NCI-H1105 (cell line): ENCODE measurements at places on chromosomes 6 and 20.

DNA sequence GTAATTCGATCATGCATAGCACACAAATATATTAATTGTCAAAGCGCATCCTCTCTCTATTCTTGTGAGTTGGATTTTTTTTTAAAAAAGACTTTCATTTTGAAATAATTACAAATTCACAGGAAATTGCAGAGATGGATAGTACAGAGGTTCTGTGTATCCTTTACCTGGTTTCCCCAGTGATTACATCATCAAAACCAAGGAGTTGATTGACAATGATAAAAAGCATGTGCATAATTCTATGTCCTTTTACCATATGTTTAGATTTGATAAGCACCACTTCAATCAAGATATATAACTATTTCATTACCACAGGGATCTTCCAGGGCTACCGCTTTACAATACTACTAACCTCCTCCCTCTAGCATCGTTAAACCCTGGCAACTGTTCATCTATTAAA, 40.2 kb downstream of the CCN2 start:
- DNase-seq, result no peak

DNA sequence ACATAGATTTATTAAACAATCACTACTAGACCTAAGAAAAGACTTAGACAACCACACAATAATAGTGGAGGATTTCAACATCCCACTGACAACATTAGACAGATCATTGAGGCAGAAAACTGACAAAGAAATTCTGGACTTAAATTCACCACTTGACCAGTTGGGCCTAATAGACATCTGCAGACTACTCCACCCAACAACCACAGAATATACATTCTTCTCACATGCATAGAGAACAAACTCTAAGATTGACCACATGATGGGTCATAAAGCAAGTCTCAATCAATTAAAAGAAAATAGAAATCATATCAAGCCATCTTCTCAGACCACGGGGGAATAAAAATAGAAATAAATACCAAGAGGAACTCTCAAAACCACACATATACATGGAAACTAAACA, 136.7 kb upstream of the ARG1 start:
- no peak for DNase-seq

GRCh38 chr6:35213298-35213791, 411 bp upstream of the SCUBE3 start:
- no peak for DNase-seq

- DNase-seq, result no peak
Observed at GRCh38 chr20:36805396-36805795, 31.8 kb upstream of the DSN1 start.
